RWPE1 (cell line): ENCODE measurements at places on chromosomes 2 and 18.

DNA sequence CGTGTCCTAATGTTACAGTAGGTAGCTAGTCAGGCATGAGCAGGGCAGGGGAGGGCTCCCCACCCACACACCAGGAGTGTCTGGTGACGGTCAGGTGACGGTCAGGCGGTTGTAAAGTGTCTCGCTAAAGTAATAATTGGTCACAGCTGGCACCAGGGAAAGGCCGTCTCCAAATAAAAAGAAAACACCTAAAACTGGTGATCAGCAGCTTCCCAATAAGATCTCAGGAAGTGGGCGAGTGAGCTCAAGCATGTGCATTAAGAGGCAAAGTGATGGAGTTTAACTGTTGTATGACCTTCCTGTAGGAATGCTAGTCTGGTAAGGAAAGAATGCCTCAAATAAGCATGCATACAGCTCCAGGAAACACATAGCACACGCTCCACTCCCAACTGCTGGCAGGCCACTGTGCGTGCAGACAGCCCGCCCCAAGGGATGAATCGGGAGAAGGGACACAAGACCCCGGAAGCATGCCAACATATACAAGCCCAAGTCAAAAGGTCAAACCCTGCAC, 177.1 kb downstream of the RNF144A start:
- DNase-seq = no peak

DNA sequence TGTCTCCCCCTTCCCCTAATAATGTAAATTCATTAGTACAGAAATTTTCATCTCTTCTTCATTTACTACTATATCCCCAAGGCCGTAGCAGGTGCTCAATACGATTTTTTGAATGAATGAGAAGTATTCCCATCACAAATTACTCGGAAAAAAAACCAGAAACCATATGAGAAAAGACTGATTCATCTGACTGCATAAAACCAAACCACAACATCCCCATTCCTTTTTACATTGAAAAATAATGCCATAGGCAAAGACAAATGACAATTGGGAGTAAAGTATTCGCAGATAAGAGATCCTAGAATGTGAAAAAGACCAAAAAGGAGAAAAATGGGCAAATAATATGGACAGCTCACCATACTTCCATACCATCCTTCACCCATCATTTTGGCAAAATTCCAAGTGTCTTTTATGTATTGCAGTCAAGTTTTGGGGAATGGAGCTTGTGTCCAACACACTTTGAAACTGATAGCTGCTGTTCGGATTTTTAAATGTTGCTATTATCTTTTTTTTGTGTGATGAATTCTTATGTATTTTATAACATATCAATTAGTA, 1.5 kb downstream of the ZC3H8 start:
- DNase-seq = no peak

DNA sequence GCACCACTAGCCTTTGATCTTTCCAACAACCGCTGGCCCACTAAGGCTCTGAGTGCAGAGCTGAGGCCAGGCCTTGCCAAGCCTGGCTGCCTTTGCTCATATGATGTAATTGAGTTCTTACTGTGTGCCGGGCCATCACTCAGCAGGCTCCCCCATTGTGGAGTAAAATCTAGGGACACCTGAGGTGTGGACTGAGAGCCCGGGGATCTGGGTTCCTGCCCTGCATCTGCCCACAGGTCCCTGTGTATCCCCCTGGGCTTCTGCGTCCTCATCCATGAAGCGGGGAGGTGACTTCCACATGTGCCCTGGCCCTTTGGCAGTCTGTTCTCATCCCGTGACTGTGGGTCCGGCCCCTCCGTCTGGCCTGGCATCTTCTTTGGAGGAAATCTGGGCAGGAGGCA, 33.8 kb downstream of the GREB1 start:
- DNase-seq = no peak

DNA sequence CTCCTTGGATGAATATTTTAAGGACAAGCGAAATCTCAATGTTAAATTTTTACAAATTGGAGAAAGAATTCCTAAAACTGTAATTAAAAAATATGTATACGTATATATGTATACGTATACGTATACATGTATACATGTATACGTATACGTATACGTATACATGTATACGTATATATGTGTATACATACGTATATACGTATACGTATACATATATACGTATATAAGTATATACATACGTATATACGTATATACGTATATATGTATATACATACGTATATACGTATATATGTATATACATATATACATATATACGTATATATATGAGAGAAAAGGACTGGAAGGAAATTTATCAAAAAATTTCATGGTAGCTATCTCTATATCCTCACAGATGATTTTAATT, 110.2 kb upstream of the ACKR3 start:
- DNase-seq = no peak

- no peak for DNase-seq
Observed at GRCh38 chr18:53025247-53025646, 685.2 kb downstream of the DCC start.

- peak; percentile 7 for DNase-seq
Observed at GRCh38 chr2:79855264-79856006, 342.6 kb downstream of the CTNNA2 start.

- no peak for DNase-seq
Observed at GRCh38 chr2:20173064-20173463, 51.9 kb downstream of the SDC1 start.

- DNase-seq = no peak
Observed at GRCh38 chr2:102129951-102130646, 12.4 kb upstream of the IL1R1 start.

GRCh38 chr18:9413576-9413975, 61.7 kb upstream of the RALBP1 start:
- no peak for DNase-seq

DNA sequence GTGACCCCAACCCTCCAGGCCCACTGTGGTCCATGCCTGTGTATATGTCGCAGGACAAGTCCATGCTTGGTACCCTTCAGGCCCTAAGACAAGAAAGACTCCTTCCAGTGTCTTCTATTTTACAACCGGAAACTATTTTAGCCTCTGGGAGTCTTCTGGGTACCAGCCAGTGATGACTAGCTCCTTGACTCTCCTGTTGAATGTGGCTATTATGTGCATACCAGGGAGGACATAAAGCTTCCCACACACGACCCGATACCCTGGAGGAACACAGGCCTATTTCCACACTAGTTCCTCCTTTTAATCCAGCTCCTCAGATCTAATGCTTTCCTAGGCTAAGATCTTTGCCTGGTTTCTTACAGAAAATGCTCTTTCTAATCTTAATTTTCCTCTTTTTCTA, 178.1 kb downstream of the NCKAP5 start:
- peak; percentile 36 for DNase-seq

- DNase-seq = no peak
Observed at GRCh38 chr2:168322325-168323007, 75.1 kb upstream of the STK39 start.

- DNase-seq = no peak
Observed at GRCh38 chr18:12639990-12640880, 17.7 kb downstream of the SPIRE1 start.

GRCh38 chr2:187264612-187265011, 183.4 kb downstream of the CALCRL start:
- DNase-seq = no peak

GRCh38 chr2:152549423-152549822, 167.8 kb downstream of the PRPF40A start:
- DNase-seq = no peak

- DNase-seq = no peak
Observed at GRCh38 chr18:58201733-58202730, 158.0 kb downstream of the NEDD4L start.

- DNase-seq = peak; percentile 38
Observed at GRCh38 chr2:198448789-198449188, 644.4 kb downstream of the PLCL1 start.
